Naive thymus-derived CD8-positive, alpha-beta T cell (primary cell): ENCODE measurements at places on chromosomes 6 and 20.
A peak's percentile ranks its signal among the peaks of the same experiment; 100 is the strongest.

- DNase-seq = no peak
Observed at GRCh38 chr6:66866801-66867200, 1159.8 kb upstream of the EYS start.

DNA sequence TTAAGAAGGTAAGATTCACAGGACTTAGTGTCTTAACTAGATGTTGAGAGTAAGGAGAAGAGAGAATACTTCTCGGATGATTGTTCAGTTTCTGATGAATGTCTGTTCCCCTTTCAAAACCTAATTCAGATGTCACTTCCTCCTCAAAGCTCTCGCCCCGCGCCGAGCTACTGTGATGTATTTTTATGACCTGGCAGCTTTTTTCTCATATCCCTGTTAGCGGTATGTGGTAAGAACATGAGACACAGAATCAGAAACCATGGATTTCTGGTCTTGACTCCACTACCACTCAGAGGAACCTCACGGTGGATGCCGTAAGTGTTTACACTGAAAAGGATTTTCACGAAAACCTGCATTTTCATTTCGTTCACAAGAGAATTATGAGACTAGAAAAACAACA, 48.4 kb downstream of the CEP43 start:
- DNase-seq = peak; percentile 27

GRCh38 chr20:61769286-61769832, 296.3 kb downstream of the TAF4 start:
- DNase-seq = no peak

DNA sequence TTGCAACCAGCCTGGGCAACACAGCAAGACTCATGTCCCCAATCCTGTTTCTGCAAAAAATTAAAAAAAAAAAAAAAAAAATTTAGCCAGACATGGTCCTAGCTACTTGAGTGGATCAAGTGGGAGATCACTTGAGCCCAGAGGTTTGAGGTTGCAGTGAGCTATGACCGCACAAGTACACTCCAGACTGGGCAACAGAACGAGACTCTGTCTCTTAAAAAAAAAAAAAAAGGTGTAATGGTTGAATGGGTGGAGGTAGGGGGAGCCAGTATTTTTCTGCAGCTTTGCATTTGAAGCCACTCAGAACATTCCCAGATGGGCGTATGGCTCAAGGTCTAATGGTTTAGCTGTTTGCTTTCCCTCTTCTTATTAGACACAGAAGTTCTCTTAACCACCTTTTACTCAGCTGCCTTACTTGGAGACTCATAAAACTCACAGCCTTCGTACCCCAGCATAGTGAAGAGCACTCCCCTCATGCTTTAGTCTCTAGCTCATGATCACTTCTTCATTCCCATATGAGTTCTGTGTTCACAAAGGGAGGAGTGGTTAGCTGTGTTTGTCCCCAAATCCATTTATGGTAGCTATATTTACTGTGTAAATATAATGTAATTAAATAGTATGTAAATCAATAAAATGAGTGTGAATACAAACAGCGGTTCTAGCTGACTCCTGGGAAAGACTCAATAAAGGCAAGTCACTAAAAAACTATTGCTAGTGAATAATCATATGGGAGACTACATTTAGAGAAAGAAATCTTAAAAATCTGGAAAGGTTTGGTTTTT, 9.0 kb downstream of the FKBP1A start:
- DNase-seq = no peak

DNA sequence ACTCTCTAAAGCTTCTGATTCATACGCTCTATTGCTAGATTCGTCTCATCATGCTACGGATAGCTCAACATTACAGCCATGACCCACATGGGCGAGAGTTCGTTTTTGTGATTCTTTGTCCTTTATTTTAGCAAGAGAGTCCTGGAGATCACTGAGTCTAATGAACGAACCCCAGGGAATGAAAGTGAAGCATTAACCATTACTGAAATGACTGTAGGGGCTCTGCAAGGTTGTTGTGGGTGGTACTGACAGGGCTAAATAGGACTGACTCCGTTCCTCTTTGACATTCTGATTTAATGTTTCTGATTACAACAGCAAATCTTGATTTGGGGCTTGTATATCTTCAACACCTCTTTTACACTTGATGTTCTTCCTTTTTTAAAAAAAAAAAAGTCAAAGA, 13.7 kb upstream of the RTF2 start:
- no peak for DNase-seq

DNA sequence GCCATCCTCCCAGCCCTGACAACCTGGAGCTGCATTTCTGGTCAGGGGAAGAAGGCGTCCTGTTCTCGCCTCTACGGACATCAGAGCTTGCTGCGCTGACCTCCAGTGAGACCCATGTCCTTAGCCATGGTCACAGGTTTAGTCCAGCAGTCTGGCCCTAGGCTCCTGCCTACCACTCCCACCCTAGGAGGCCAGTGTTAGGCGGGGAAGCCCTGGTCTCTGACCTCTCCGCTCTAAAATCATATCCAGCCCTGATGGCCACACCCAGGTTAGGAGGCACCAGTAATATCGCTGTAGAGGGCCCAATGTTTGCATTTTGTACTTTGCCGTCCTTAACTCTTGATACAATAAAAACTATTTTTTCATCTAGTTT, 1.2 kb upstream of the HTR1B start:
- no peak for DNase-seq

DNA sequence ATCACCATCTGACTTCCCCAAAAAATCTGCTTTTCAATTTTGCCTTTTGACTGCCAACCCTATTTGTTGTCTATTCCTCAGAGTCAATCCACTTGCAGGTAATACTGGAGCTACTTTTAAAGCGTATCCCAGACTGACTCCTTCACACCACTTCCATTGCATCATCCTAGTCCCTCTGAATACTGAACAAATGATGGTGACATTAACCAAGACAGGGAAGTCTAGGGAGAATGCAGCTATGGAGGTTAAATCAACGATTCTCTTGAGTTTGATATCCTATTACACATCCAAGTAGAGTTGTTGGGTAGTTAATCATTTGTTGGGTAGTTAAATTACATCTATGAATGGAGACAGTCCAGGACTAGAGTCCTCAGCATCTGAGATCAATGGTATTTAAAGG, 2.0 kb downstream of the OGFRL1 start:
- DNase-seq = no peak

- DNase-seq = no peak
Observed at GRCh38 chr6:12439296-12439695, 149.1 kb downstream of the EDN1 start.

- no peak for DNase-seq
Observed at GRCh38 chr20:2022163-2022562, 28.3 kb upstream of the PDYN start.

GRCh38 chr6:22631091-22631490, 61.7 kb downstream of the HDGFL1 start:
- no peak for DNase-seq

DNA sequence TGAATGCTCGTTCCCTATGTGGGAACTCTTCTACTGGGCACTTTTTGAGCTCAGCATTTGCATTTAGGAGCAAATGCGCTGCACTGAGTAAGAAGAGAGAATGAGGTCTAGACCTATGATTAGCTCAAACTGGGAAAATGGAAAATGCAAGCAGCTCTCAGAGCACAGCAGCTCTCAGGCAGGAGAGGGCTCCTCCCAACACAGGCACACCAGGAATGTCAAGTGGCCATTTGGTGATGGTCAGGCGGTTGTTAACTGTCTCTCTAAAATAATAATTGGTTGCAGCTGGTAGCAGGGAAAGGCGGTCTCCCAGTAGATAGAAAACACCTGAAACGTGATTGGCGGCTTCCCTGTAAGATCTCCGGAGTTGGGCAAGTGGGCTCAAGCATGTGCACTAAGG, 162.0 kb upstream of the ECI2 start:
- DNase-seq = no peak

GRCh38 chr20:54208548-54209176, 775 bp downstream of the PFDN4 start:
- no peak for DNase-seq

DNA sequence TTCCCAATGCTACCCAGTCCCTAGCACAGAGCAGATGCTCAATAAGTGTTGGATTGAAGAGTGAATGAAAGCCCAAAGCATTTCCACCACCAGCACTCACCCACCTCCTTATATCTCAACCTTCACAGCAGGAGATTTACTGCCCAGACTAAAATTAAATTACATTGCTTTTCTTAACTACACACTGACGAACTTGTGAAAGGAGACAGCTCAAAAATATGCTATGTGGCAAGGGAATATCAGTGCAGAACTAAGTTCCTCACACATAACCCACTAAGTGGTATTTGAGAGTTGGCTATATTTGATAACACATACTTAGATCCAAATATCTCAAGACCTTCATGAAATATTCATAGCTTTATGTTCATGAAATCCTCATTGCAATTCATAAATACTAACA, 137.7 kb downstream of the FRK start:
- no peak for DNase-seq

DNA sequence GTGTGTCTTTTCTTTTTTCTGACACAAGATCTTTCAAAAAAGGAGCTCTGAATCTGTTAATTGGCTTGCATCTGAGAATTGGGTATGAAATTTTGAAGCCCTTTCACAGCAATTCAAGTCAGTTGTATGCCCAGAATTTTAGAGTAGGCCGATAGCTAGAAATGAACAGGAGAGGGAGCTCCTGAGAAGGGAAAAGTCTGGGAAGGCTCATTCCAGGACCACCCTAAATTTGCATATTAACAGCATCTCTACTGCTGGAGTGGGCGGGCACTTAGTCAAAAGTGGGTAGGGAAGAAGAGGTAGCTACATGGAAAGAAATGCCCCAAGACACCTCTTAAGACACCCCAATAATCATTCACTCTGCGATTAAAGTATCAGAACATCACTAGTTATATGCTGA, 928.3 kb downstream of the TBC1D32 start:
- DNase-seq = no peak

DNA sequence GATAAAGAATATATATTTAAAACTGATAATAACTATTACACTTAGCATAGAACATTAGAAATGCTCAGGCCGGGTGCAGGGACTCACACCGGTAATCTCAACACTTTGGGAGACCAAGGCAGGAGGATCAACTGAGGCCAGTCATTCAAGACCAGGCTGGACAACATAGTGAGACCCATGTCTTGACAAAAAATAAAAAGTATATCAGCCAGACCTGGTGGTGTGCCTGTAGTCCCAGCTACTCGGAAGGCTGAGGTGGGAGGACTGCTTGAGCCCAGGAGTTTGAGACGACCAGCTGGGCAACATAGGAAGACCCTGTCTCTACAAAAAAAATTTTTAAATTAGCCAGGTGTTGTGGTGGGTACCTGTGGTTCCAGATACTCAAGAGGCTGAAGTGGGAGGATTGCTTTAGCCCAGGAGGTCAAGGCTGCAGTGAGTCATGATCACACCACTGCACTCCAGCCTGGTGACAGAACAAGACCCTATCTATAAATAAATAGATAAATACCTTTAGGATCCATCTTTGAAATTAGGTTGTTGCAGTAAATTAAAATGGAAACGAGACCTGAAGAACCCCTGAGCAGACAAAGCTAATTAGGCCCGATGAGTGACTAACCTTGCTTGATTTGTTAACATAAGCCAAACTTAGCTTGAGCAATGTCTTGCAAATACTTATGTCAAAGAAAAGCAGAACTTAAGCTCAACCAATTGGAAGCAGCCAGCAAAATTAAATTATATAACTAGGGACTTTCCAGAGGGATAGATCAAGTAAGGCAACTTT, 75.8 kb upstream of the E2F3 start:
- DNase-seq = no peak

DNA sequence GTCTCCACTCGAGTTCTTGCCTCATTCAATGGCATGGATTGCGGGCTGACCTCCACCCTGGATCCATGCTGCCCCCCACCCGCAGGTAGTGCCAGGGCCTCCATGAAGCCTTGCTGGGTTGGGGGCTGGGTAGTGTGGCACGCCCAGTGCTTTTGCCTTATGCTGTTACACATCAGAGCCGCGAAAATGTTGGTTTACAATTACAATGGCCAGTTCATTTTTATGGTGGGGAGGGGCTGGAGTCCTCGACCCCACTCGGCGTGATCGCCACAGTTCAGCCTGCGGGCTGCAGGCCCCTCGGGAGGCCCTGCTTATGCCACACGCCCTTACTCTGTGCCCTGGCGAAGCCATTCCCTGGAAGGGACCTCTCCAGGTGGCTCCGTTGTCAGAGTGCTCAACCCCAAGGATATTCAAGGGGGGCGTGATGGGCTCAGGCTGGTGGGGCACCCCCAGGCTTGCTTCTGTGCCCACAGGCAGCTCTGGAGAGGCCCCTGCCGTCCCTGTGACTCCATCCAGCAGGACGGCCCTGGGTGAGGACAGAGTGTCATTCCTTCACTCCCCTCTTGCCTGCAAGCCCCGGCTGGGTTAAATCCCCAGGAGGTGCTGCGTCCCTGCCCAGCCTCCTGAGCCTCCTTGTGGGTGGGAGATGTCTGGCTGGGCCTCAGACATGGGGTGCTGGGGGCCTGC, 14.8 kb downstream of the ITPA start:
- no peak for DNase-seq

- no peak for DNase-seq
Observed at GRCh38 chr6:95866732-95867131, 149.0 kb upstream of the FUT9 start.

DNA sequence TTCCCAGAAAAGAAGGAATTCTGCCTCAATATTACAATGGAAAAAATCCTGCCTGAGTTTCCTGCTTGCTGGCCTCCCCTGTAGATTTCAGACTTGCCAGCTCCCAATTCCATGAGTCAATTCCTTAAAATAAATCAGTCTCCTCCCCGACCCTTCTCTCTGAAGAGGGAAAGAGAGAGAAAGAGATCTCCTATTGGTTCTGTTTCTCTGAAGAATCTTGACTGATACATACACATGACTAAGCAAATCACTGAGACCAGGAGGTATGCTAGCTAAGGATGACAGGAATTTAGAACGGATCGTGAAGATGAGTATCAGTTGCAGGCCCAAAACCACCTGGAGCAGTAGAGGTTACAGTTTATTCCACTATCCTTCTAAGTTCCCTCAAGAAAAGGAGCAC, 11.3 kb upstream of the RBM24 start:
- DNase-seq = no peak
